ENCODE measurements at places on chromosomes 11 and 22. TPM values are rescaled to one million over a fixed set of nuclear protein-coding genes. Genes with fewer than 3 reads are reported as not detected.

DNAJB7 gene
- total RNA-seq = not detected

DSCAML1 gene
- 0.58 TPM for total RNA-seq

YWHAH gene
- total RNA-seq = 207 TPM

GRCh38 chr11:104089481-104089880 lies 53.0 kb downstream of the DDI1 start:
- no peak for DNase-seq

- no peak for DNase-seq
Measured at GRCh38 chr11:88666364-88666763, 328.8 kb upstream of the CTSC start.

GRCh38 chr22:23826510-23827350 lies 12.1 kb downstream of the DERL3 start:
- DNase-seq = peak; percentile 77

- peak; percentile 46 for DNase-seq
Measured at GRCh38 chr11:84720706-84721402, 906.3 kb downstream of the DLG2 start.

DNA sequence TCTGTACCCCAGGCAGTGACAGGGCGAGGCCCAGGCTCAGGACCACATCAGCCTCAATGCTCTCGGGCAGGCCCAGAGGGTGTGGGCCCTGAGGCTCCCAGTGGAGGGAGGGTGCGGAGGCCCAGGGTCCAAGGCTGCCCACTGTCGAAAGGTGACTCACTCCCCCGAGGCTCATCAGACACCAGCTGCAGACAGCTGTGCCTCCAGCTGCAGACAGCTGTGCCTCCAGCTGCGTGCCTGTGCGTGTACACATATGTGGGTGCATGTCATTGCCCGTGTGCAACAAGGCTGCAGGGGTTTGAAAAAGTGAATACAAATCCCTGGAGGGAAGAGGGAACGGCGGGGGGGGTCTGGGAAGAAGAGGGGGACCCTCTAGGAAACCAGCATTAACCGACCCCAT lies 134.3 kb downstream of the BRD1 start:
- no peak for DNase-seq

GRCh38 chr22:48424201-48424627 lies 1403.5 kb downstream of the BRD1 start:
- DNase-seq = peak; percentile 55

DNA sequence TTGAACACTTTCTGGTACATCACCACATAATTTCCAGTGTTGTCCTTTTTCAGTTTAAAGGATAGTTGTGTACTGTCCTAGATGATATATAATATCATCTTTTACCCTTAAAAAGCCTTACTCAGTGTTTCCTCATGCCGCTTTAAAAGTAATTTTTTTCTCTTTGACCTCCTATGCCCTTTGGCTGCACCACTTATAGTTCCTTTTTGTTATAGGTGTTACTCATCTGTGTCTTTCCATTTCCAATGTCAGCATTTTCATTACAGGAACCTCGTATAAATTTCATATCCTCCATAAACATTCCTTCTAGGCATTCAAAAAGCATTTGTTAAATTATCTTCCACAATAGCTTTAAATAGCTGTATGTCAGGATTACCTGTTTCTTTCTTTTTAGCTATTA lies 40.8 kb downstream of the USP47 start:
- no peak for DNase-seq
